Coronary artery (tissue), 2 donors: ENCODE measurements at places on chromosomes 12 and 14.

- DNase-seq, result no peak
These were observed 1.1 kb downstream of the AMDHD1 start for GRCh38 chr12:95944108-95944704.

DNA sequence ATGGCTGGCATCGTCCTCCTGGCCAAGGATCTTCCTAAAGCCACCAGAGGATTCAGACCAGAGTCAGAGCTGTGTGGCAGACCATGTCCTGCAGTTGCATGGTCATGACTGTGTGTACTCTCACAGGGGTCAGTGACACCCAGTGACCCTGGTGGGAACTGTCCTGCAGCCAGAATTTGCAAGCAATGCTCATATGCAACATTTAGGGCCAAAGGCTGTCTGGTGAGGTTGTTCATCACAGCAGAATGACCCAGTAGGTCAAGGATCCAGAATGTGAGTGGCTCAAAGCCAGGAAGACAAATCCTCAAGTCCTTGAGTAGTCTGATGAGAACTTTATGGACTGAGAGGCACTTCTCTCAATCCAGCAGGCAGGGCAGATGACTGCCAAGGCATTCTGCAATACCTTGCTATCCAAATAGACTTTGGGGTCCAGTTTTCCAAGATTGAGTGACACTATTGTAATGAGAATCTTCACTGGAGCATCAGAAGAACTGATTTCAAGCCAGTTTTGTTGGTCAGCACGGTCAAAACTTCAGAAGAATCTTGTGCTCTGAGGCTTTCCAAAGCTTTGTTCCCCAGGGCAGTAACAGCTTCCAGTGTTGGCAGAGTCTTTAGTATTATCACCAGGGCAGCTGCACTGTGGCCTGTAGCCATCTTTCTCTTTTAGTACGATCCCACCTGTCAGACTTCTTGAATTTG, 122.0 kb downstream of the PTCSC3 start:
- DNase-seq, result no peak

DNA sequence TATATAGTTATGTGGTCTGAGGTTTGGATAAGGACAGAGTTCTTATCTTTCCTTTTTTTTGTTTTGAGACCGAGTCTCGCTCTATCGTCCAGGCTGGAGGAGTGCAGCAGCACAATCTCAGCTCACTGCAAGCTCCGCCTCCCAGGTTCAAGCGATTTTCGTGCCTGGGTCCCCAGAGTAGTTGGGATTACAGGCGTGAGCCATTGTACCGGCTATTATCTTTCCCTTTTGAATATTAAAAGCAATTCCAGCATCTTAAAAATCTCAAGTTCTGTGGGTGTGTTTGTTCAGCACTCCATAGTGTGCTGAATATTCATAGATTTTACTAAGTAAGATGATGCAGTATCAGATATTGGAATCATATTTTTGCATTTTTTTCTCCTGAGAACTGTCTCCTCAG, 404.4 kb upstream of the RGS6 start:
- no peak for DNase-seq

DNA sequence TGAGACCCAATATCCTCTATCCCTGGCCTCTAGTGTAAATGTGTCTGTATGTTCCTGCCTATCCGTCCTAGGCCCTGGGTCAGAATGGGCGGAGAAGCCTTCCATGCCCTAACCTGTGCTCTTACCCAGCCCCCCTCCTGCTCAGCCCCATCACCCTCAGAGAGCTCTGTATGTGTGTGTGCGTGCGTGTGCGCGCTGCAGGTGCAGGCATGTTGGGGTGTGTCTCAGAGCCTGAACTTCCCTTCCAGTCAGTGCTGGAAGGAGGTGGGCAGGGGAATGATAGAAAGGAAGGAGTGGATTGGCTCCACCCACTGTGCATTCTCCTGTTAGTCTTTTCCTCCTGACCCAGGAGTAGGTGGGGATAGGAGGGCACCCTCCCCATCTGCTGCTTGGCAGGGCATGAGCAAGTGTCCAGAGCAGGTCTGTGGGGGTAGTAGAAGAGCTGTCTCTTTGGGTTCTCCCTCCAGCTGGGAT, 7.2 kb downstream of the NAB2 start:
- DNase-seq, result no peak

DNA sequence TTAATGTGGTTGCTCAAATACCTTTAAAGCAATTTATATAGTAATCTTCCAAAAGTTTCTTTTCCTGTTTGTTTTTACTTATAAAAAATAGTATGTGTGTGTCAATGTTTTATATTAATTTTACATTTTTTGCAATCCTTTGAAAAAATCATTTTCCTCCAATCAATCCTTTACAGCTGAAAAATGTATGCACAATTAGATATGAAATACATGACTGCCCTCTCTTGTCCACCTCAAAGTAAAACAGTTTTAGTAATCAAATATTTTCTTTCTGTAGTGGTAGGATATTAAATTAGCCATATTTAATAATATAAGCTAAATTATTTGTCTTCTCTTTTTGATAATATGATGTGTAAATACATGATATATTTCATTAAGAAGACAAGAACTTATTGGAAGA, 269.9 kb downstream of the ADAMTS20 start:
- no peak for DNase-seq

GRCh38 chr14:75141967-75142366, 15.1 kb upstream of the NEK9 start:
- DNase-seq, result no peak

DNA sequence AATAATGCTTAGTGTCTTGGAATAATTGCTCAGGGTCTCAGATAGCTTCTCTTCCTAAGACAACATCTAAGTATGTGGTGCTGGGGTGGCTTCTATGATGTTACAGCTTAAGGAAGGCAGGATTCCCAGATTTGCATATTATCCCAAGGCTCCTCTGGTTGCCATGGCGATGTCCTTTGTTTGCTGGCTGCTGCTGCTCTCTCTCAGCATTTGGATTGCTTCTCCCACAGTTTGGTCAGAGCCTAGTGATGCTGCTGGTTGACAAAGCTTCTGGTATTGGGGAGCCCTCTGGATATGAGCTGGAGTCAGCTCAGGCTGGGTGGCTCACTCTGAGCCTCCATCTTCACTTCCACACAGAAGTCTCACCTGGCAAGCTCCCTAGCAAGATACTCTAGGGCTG, 56.4 kb upstream of the FBXO33 start:
- DNase-seq, result no peak

DNA sequence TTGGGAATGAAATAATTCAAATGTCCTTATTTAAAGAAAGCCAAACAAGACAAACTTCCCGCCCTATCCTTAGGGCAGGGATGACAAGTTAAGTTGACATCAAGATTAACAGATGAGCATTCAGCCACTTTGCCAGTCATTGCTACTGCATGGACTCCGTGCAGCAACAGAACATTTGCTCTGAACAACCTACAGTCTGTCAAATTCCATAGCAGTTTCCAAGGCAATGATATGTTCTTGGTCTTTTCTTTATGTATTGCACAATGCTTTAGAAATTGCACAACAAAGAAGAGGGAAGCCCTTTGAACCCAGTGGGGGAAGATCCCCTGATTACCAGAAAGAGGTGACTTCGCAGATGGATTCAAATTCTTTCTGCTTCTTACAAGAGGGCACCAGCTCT, 269.8 kb downstream of the BCAT1 start:
- DNase-seq, result no peak

DNA sequence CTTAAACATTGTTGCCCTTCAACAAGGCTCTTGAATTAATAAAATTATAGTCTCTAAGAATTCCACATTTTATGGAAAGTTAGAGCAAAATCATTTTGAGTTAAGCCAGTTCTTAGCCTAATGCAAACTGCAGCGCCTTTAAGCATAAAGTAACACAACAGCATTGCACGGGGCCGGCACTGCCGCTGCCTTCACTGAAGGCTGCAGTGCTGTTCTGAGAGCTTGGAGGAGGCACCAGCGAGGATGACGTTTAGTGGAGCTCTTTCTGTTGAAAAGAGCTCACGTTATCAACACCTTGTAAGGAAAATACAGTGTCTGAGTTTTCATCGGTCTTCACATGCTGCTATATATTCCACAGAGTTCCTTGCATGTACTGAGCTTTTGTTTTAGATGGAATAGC, 38.3 kb upstream of the DYNC1H1 start:
- DNase-seq, result no peak

GRCh38 chr12:50932787-50933280, 19.5 kb upstream of the HIGD1C start:
- DNase-seq, result no peak

DNA sequence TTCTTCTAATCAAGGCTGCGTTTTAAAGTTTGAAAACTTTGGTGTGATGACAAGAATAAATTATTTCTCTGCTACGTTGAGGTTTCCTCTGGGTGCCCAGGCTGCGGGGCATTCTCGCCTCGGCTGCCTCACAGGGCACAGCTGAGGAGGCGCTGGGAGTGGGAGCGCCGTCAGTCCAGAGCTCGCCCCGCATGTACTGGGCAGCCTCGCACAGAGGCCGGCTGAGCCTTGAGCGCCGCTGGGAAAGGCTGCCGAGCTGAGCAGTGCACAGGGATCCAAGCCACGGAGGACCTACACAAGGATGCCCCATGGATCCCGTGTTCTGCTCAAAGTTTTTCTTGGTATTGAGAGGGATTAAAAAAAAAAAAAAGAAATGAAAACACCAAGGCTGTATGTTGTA, 11.6 kb downstream of the RFX4 start:
- no peak for DNase-seq

DNA sequence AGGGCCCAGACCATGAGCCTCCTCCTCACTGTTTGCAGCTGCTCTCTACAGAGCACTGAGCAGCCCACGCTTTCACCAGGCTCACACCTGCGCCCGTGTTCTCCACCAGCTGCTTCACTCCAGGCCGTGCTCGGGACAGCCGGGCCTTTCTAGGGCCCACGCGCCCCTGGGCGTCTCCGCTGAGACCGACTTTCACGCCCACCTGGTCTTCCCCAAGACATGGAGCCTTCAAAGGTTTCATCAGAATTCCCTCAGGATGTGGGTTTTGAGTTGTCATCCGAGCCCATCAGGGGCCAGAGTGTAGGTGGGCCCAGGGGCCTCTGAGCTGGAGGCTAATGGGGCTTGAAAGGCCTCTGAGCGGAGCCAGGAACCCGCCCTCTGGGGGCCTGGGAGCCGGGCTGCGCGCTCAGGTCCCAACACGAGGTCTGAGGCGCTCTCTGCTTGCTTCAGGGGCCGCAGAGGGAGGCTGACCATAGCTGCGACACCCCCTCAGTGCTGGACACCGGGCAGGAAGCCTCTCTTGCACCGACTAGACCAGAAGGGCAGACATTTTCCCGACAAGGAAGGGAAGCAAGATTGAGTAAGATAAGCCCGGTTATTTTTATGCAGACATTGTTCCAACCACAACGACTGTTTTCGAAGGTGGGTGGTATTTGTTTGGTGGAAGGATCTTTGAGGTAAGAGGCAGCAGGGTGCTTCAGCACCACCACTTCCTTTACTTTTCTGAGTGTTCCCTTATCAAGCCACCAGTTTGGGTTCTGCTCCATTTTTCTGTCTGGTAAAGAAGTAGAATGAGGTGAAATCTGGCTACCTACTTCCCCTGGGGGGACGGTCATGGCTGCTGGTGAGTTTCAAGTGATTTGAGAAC, 125.0 kb upstream of the FUT8 start:
- no peak for DNase-seq

GRCh38 chr12:127293507-127294310, 973.3 kb upstream of the TMEM132C start:
- DNase-seq, result no peak

DNA sequence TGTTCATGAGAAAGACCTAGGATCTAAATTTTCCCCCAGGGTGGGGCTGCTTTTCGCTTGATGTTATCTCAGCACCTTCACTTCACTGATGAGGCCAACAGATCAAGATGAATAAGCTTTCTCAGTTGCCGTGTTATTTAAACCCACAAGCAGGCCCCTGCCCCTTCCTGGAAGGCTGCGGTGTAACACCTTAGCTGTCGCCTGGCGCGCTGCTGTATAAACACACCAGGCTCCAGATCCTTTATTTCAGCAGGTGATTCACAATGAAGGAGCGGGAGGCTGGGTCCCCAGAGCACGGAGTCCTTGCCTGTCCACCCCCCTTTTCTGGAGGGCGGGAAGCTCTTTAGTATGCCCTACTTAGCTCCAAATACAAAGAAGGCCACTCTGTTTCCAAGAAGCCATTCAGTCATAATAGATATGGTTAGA, 515.4 kb downstream of the FUT8 start:
- no peak for DNase-seq

DNA sequence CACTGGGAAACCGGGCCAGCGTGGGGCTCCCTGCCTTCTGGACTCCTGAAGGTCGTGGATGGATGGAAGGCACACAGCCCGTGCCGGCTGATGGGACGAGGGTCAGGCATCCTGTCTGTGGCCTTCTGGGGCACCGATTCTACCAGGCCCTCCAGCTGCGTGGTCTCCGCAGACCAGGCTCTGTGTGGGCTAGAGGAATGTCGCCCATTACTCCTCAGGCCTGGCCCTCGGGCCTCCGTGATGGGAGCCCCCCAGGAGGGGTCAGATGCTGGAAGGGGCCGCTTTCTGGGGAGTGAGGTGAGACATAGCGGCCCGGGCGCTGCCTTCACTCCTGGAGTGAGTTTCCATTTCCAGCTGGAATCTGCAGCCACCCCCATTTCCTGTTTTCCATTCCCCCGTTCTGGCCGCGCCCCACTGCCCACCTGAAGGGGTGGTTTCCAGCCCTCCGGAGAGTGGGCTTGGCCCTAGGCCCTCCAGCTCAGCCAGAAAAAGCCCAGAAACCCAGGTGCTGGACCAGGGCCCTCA, 26.9 kb downstream of the HIP1R start:
- DNase-seq, result no peak

DNA sequence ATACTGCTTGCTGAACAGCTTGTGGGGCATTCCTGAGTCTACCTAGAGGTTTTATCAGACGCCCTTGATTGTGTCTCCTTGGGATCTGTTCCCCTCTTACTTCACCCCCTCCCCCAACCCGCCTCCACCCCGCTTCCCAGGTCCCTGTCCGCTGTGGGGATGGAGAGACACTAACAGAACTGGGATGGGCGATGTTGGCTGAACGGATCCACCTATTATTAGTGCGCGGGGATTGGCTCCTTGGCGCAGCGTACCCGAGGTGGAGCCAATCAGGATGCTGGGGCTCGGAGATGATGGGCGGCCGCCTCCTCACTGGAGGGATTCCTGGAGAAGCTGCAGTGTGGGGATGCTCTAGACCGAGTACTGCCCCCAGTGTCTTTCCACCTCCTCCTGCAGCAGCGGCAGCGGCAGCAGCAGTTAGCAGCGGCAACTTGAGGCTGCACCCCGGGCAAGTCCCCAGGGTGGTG, at the start of gene SYT1:
Gene SYT1, plus strand, starts transcription at position 372 of the 467 bp plus-strand sequence.
- DNase-seq, result no peak

DNA sequence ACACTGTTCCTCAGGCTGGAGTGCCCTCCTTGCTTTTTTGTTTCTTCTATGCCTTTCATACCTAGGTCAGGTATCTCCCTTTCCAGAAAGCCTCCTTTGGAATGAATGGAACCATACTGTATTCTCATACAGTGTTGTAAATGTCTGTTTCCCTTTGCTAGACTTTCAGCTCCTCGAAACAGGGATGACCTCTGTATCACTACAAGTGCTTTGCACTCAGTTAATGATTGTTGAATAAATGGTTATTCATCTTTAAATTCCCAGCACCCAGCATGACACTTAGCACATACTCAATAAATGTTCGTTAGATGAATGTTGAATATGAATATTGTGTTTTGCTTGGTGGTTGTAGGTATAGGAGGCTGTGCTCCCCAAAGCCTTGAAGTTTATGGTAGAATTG, 5.9 kb upstream of the TULP3 start:
- DNase-seq, result no peak
